ENCODE measurements at places on chromosomes 6 and 20. TPM values are rescaled to one million over a fixed set of nuclear protein-coding genes. Genes with fewer than 3 reads are reported as not detected.

- no peak for DNase-seq
Measured at GRCh38 chr6:31345026-31345730, 11.8 kb downstream of the HLA-B start.

DNA sequence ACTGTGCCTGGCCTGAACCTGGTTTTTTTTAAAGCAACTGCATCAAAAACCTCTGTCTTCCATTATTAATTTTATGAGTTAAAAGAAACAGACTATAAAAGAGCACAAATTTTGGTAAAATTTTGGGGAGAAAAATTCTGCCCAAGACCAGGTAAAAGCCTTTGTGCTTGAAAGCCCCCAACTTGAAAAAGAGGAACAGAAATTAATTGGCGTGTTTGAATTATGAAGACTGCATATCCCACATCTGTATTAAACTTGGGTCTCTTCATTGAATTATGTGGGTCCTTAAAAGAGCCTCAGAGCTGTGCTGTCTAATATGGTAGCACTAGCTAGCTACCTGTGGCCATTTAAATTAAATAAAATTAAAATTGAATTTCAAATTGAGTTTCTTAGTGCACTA lies 41.2 kb downstream of the COL11A2 start:
- DNase-seq, result no peak

DNA sequence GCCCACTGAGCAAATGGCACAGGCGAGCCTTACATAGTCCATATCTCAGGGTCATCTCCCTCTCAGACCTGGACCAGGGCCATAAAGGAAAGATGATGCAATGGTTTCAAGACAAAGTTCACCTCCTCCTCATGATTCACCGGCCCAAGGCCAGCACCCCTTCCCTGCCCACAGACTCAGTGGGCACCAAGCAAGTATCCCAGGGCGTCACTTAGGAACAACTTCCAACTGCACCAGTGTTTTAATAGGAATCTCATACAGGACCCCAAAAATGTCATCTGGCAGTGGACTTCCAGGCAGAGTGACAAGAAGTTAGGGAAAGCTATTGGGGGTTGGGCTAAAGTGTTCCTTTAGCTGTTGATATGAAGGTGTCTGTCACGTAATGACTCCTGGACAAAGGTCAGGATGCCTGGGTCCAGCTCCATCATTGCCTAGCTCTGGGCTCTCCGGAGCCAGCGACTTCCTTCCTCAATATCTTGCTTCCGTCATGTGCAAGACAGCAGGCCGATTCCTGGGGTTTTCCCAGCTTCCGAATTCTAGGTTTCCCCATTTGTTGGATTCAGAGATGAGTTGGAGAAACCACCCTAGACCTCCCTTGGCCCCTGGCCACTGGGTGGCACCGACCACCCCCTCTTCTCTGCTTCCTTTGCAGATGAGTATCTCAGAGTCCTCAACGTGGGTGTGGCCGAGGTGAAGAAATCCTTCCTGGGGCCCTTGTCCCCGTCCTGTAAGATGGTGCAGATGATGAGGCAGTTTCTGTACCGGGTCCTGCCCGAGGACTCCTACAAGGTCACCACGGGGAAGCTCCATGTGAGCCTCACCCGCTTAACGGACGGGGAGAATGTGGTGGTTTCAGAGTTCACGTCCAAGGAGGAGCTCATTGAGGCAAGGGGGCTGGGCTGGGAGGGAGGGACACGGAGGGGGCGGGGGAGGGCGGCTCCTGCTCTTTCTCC lies 21.1 kb downstream of the PNPLA1 start:
- no peak for DNase-seq

DNA sequence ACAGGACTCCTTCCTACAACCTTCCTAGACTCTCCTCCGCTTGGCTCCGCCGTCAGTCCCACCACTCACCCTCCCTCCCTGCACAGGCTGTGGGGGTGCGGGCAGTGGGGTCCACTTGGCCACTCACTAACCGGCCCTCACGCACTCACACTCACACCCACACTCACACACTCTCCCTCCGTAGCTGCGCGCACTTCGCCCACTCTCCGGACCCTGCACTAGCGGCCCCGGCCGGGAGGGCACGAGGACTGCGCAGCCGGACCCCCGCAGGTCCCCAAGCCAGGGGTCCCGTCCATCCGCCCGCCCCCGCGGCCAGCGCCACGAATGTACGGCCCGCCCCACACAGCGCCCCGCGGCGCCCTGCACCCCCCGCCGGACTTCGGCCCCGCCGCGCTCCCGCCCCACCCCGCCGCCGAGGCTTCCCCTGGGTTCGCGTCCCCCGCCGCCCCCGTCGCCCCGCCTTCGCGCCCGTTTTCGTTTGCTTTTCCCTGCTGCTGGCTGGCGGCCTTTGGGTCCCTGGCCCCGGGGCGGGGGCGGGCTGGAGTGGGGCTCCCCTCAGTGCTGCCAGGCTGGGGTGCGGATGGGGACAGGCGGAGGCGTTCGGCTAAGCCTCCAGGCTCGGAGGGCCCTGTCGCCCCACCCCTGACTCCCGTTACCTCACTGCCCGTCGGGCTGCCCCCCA lies 23.0 kb upstream of the SLC22A7 start:
- no peak for DNase-seq

GRCh38 chr6:43292763-43293318 lies 5.2 kb upstream of the SLC22A7 start:
- DNase-seq, result no peak

- DNase-seq, result no peak
Measured at GRCh38 chr6:111653434-111653833, 47.8 kb upstream of the TRAF3IP2 start.

DNA sequence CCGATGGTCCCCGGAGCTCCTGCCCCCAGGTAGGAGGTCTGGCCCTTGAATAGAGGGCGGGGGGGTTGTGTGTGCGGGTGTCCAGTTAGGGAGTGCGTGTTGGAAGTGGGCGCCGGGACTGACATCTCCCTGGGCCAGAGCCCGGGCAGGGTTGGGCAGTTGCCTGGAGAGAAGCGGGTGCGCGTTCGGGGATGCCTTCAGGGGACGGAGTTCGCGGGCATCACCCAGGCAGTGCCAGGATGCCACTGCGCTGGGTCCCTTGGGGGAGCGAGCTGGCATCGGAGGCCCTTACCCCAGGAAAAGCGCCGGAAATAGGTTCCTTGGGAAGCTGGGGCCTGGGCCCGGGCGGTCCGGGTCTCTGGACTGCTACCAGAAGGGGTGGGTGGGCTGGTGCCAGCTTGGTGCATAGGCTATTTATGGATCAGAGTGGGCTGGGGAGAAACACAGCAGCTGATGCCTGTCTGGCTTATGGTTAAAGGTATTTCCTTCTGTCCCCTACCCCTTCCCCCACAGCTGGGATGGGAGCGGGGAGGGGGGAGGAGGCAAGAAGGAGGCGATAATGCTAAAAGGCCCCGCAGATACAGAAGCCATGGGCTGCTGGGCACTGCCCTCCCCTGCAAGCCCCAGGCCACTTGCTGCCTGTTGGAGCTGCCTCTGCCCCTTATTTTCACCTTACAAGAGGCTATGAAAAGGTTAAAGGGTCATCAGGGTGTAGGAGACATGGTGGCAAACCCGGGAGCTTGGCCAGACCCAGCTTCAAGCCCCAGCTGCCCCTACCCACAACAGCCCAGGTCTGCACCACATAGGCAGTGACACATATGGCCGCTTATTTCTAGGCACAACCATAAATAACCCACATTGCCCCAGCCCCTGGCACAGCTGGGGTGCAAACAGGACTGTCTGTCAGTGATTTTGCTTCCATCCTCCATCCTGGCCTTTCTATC lies 638 bp downstream of the PACSIN1 start:
- DNase-seq, result no peak

- no peak for DNase-seq
Measured at GRCh38 chr6:73180076-73180738, 45.1 kb downstream of the KHDC1L start.

GRCh38 chr6:1798303-1798964 lies 188.7 kb downstream of the FOXC1 start:
- DNase-seq, result no peak

DNA sequence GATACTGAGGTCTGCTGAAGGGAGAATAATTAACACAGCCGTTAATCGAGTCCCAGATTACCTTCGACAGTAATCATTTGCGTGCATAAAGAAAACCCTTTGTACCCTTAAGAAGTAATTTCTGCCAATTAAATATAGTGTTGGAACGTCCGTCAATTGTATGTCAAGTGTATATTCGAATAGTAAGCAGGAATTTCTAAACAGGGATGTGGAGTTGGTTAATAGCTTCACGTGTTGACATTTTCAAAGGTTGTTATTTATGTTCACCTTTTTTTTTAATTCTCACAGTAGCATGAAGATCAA lies 798 bp upstream of the SNAP91 start:
- no peak for DNase-seq

GRCh38 chr20:38894091-38894847 lies 31.9 kb upstream of the FAM83D start:
- no peak for DNase-seq

GRCh38 chr6:86107985-86108384 lies 465.3 kb upstream of the SYNCRIP start:
- DNase-seq, result no peak

DNA sequence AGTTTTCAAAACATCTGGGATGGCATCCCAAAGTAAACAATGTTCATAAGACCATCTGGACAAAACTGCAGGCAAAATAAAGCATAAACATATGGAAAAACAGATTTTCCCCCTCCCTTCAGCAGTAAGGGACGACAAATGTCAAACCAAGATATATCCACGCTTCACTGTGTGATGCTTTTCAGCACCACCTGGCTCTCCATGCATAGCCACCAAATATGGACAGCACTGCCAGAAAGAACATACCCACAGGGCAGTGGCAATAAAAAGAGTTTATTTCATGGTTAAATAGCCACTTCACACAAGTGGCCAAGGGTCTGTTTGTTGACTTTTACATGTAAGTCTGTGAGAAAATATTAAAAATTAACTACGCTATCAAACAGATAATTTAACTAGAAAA lies 23.1 kb downstream of the USP45 start:
- no peak for DNase-seq

- DNase-seq, result no peak
Measured at GRCh38 chr6:119322034-119322433, 27.5 kb downstream of the MAN1A1 start.

DNA sequence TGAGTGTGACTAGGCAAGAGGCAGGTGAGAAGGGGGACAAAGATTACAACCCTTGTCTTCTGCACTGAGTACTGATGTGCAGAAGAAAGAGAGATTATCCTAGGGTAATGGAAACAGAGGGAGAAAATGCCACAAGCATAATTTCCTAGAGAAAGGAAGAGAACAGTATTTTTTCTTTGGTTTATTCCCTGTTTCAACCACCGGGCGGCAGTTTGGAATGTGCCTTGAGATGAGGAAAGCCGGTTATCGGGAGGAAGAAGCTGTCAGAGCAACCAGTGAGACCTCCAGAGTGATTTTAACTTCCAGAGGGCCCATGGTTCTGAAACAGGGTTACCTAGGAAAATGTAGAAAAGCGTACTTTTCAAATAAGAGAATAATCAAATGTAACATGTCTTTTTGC lies 121.4 kb downstream of the REV3L start:
- no peak for DNase-seq

GRCh38 chr20:38127920-38128528 lies 37.0 kb downstream of the TGM2 start:
- DNase-seq, result peak; percentile 35

DNA sequence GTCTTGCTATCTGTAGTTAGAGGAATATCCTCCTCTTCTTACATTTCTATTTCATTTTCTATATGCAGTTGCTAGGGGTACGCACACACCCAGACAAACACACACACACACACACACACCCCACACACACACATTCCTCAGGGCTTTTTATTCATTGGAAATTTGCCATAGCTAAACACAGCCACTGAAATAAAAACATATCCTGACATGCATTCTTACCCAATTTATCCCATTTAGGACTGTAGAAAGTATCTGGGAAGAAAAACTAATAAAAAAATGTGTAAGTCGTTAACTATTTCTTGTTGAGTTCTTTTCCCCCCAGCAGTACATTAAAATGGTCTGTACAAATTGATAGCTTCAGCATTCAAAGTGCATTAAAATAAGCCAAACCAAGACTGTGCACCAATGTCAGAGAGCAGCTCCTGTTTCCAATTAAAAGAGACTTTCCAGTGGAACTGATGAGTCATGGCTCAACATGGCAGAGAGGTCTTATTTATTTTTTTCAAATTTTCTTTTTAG lies 357.9 kb upstream of the AGPAT4 start:
- no peak for DNase-seq

- no peak for DNase-seq
Measured at GRCh38 chr20:54431156-54431944, 44.0 kb upstream of the DOK5 start.

GRCh38 chr6:13761361-13762036 lies 49.9 kb upstream of the RANBP9 start:
- no peak for DNase-seq

GRCh38 chr20:8853805-8854338 lies 215.0 kb upstream of the PLCB4 start:
- DNase-seq, result peak; percentile 46

DNA sequence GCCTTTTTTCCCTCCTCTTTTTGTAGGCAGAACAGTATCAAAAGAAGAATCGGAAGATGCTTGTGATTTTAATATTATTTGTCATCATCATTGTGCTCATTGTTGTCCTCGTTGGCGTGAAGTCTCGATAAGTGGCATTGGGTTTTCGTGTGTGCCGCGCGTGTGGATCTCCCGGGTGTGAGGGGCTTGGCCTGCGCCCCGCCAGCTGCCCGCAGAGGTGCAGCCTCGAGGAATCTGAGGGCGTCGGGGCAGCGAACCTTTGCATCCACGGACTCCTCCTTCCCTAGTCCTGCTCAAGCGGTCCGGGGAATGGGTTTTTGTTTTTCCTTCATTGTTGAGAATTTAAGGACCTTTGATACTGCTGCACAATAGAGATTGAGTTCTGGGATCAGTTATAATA lies 16.4 kb upstream of the NPEPL1 start:
- DNase-seq, result no peak

- no peak for DNase-seq
Measured at GRCh38 chr6:147664092-147664491, 155.6 kb downstream of the SAMD5 start.

DNA sequence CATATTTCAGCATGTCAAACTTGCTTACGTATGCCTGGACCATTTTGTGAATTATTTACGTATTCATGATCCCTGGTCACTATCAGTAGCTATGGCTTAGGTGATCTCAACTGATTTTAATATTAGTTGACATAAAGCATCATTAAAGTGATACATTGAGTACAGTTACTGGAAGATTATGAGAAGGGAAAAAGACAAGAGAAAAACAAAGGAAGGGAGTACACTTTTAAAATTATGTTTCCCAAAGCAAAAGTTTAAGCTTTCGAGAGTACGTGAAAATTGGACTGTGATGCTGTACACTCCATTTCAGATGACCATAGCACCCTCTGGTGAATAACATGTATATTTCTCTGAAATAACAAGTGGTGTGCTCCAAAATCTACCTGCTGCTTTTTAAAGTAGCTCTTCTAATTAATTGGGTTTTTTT lies 215.0 kb upstream of the HSF2 start:
- no peak for DNase-seq

GRCh38 chr6:167800549-167800948 lies 26.2 kb upstream of the AFDN start:
- DNase-seq, result no peak

GRCh38 chr6:106090001-106090400 lies 3.9 kb downstream of the PRDM1 start:
- DNase-seq, result no peak

Gene CDKN1A
- total RNA-seq, result 82.8 TPM

Gene KHDC1
- total RNA-seq, result 1.5 TPM

Gene APOBEC2
- total RNA-seq, result 0.57 TPM

Gene PTPRT
- total RNA-seq, result 0.10 TPM

Gene ALDH5A1
- total RNA-seq, result 39.6 TPM

Gene B3GAT2
- not detected for total RNA-seq

Gene IER3
- 23.8 TPM for total RNA-seq

Gene KIF6
- 0.78 TPM for total RNA-seq

Gene SNPH
- 6.0 TPM for total RNA-seq

Measured in ureter (tissue), 1 donor.